Hindlimb muscle (tissue), 1 donor: ENCODE measurements at places on chromosomes 2 and 18.

DNA sequence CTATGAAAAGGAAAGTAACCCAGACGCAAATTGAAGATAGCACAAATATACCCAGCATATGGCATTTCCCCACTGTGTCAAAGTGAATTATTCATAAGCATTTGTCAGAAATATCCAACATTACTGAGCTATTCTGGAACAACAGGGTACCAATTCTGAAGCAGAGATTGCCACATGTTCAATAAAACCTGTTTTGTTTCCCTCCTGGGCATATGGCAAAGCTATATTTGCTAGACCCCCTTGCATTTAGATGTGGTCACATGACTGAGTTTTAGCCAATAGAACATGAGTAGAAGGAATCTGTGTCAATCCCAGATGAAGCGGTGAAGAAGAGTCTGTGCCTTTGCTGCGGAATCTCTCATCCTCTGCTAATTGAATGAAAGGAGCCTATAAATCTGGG, 296.4 kb upstream of the DLGAP1 start:
- no peak for DNase-seq

DNA sequence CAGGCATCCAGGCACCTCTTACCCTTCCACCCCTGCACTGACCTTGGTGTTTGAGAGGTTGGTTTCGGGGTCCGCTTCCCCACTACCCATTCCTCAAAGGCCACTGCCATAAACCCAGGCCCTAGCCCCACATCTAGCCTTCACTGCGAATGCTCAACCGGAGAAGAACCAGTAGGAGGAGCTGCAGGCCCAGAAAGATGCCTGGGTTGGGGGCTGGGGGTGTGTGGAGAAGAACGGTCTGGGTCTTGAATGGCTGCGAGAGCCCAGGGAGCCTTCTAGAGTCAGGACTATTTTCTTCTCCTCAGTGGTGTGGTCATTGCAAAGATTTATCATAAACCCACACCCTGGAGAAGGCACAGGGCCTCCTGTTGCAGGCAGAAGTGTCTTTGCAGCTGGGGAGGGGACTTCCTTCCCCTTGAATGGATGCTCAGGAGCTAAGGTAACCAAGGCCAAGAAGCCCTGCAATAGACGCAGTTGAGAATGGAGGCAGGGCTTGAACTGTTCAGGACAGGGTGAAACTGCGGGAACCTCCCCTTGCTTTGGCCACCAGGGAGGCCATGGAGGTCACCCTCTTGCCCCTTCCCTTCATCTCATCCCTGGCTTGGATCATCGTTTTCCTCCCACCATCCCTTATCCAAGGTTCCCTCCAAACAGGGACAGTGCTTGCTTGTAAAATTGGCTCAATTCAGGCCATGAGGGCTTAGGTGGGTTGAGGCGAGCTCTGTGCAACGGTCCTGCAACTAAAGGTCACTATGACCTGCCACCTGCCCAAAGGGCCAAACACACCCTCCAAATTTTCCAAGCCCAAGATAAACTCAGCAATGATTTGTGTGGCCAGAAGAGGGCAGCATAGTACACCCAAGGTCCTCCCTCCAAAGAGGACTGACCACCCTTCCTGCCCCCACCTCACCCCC, 20.9 kb downstream of the THNSL2 start:
- DNase-seq = no peak

DNA sequence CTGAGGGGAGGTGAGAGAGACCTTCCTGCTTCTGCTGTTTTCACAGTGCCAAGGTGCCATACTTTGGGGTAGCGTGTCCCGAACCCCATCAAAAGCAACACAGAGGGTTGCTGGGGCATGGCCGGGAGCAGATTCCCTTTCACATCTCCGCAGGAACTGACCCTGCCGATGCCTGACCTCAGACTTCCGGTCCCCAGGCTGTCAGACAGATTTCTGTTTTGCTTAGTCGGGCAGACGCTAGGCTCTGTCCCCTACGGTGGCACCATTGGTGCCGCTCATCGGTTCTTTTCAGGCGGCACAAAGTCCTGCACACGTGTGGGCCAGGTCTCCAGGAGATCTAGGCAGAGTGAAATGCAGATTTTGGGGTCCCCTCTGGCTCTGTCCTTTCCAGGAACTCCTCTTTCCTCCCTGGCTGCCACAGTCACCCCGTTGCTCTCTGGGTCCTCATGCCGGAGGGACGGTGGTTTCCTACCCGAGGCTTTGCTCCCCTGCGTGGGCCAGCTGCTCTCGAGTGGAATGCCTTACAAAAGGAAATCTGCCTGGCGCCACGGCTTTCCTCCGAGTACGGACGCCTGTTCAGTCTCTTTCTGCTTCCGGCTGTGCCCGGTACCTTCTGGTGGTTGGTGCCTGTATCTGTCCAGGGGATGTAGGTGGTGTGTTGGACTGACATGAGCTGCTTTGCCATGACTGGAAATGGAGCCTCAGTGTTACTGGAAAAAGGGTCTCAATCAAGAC, 39.3 kb downstream of the RTP5 start:
- no peak for DNase-seq

GRCh38 chr2:66433945-66434678, 813 bp upstream of the MEIS1 start:
- peak; percentile 79 for DNase-seq

DNA sequence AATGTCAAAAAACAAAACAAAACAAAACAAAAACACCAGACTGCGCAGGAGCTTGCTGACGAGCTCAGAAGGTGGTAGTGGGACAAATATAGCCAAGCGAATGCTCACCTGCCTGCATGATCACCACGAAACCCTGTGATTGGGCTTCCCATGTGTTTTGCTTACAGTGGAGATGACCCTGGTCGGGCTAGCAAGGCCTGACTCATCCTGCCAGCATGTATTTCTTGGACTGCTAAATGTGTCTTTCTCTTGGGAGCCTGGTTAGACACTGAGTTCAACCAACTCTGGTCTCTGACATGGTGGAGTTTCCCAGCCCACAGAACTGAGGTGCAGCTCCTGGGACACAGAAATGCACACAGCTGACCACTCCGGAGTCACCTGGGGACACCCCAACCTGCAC, 30.7 kb upstream of the DUSP2 start:
- DNase-seq = no peak

GRCh38 chr2:155442755-155443372, 744.4 kb downstream of the KCNJ3 start:
- DNase-seq = no peak
